Activated CD4-positive, alpha-beta T cell treated with anti-CD3 and anti-CD28 coated beads, Interleukin-2, amount 10 ng/mL, durations not matched to agents 7 days and 5 days (primary cell): ENCODE measurements at places on chromosomes 5 and 9.

DNA sequence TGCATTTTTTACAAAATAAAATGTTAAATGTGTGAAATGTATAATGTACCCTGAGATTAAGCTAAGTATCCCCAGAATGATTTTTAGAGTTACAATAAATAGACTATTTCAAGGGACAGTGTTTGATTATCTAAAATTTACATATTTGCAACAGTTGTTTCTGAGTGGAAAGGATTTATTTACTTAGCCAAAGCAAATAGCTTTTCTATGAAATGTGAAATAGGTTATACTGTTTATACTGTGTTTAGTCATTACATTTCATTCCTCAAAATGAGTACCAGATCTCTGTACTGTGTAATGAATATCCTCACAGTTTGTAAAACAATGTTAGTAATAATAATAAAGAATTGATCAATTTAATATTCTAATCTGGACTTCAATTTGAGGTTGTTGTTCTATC, 1019.0 kb downstream of the NR2F1-AS1 start:
- no peak overlapping the region for H3K4me3 ChIP-seq
- H3K27me3 ChIP-seq = no peaks in the 10 kb centered on the region
- H3K27ac ChIP-seq = no peak overlapping the region

- no peaks in the 10 kb centered on the region for H3K36me3 ChIP-seq
- DNase-seq = no peak
- peaks cover 5% of the 10 kb centered on the region for H3K4me1 ChIP-seq
- no peaks in the 10 kb centered on the region for H3K27me3 ChIP-seq
- H3K27ac ChIP-seq = no peak overlapping the region
Measured at GRCh38 chr9:16202221-16202620, 649.4 kb downstream of the CCDC171 start.

- no peaks in the 10 kb centered on the region for H3K4me1 ChIP-seq
- H3K27ac ChIP-seq = no peak overlapping the region
- no peak overlapping the region for H3K4me3 ChIP-seq
- H3K36me3 ChIP-seq = no peaks in the 10 kb centered on the region
- H3K27me3 ChIP-seq = no peaks in the 10 kb centered on the region
Measured at GRCh38 chr5:24135536-24135935, 509.2 kb downstream of the CDH10 start.

- no peak for DNase-seq
- H3K27ac ChIP-seq = no peak overlapping the region
- peaks cover 32% of the 10 kb centered on the region for H3K27me3 ChIP-seq
- no peaks in the 10 kb centered on the region for H3K36me3 ChIP-seq
- peaks cover 7% of the 10 kb centered on the region for H3K4me1 ChIP-seq
Measured at GRCh38 chr9:124500796-124501611, 6.2 kb downstream of the NR5A1 start.

DNA sequence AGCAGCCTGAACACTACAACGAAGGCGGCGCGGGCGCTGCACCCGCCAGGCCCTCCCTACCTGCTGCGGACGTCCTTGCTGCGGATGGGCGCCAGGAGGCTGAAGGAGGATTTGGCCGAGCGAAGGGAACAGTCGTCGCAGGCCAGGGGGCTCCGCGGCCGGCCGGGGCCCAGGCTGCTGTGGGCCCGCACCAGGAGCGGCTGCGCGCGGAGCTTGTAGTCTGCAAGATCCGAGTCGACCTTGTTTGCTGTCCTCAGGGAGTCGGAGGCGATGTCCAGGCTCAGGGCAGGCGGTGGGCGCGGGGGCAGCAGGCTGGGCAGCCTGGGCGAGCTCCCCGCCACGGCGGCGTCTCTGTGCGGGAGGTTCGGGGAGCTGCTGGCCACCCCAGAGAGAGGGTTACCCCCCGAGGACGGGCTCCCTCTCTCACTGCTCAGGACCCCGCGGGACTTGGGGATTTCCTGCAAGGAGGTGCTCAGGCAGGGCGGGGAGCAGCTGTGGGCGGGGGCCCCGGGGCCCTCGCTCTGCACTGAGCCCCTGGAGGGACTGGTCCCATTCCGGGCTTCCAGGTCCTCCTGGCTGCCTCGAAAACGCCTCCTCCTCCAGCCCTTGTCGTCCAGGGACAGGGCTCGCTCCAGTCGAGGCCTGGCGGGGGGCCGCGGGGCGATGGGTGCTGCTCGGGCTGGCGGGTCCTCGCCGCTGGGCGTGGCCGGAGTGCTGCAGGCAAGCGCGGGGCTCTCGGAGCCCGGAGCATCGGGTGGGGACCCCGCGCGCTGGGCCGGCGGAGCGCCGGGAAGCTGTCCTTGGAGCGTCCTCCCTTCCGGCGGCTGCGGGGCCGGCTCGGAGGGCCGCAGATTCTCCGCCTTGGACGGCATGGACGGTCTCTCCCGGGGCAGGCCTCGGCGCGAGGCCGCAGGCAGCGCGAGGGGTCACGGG, 831 bp downstream of the INPP5E start:
- no peaks in the 10 kb centered on the region for H3K27me3 ChIP-seq
- peak overlapping the region; percentile 85 for H3K27ac ChIP-seq
- peaks cover 13% of the 10 kb centered on the region for H3K36me3 ChIP-seq
- H3K4me1 ChIP-seq = peaks cover 26% of the 10 kb centered on the region
- DNase-seq = peak; percentile 59
- H3K4me3 ChIP-seq = peak overlapping the region; percentile 82

DNA sequence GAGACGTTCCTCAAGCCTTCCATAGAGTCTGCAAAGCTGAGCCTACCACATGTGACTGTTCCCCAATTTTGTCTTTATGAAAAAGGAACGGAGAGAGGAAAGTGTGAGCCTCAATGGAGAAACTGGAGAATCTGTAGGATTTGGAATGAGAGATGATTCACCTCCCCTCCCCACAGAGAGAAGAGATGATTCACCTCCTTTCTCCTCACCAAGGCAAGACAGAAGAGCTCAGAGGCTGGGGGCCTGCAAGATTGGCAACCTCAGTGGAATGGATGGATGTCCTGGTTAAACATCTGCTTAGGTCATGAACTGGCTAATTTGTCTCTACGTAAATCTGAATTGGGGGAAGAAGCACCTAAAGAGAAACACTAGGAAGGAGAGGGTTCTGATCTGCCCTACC, 17.0 kb upstream of the MOCS2 start:
- H3K36me3 ChIP-seq = no peaks in the 10 kb centered on the region
- no peaks in the 10 kb centered on the region for H3K27me3 ChIP-seq
- H3K4me3 ChIP-seq = no peak overlapping the region
- H3K27ac ChIP-seq = no peak overlapping the region
- H3K4me1 ChIP-seq = no peaks in the 10 kb centered on the region
- DNase-seq = no peak

- no peak overlapping the region for H3K27ac ChIP-seq
- peaks cover 19% of the 10 kb centered on the region for H3K36me3 ChIP-seq
- no peak for DNase-seq
- H3K4me3 ChIP-seq = no peak overlapping the region
- peaks cover 16% of the 10 kb centered on the region for H3K4me1 ChIP-seq
- H3K27me3 ChIP-seq = no peaks in the 10 kb centered on the region
Measured at GRCh38 chr9:35695943-35696401, 6.2 kb upstream of the TPM2 start.

GRCh38 chr5:152140347-152140746, 215.7 kb upstream of the GLRA1 start:
- no peaks in the 10 kb centered on the region for H3K36me3 ChIP-seq
- H3K27me3 ChIP-seq = peaks cover 5% of the 10 kb centered on the region
- H3K4me1 ChIP-seq = no peaks in the 10 kb centered on the region
- H3K27ac ChIP-seq = no peak overlapping the region
- DNase-seq = no peak
- H3K4me3 ChIP-seq = no peak overlapping the region

GRCh38 chr5:139131062-139131461, 67.1 kb downstream of the SIL1 start:
- H3K27me3 ChIP-seq = no peaks in the 10 kb centered on the region
- H3K4me3 ChIP-seq = no peak overlapping the region
- no peak overlapping the region for H3K27ac ChIP-seq
- no peaks in the 10 kb centered on the region for H3K4me1 ChIP-seq
- no peaks in the 10 kb centered on the region for H3K36me3 ChIP-seq
- no peak for DNase-seq

GRCh38 chr9:87179553-87180340, 232.4 kb upstream of the GAS1 start:
- H3K4me3 ChIP-seq = no peak overlapping the region
- DNase-seq = no peak
- H3K27ac ChIP-seq = no peak overlapping the region
- no peaks in the 10 kb centered on the region for H3K36me3 ChIP-seq
- no peaks in the 10 kb centered on the region for H3K4me1 ChIP-seq
- peaks cover 2% of the 10 kb centered on the region for H3K27me3 ChIP-seq

- H3K27ac ChIP-seq = no peak overlapping the region
- H3K4me3 ChIP-seq = no peak overlapping the region
- DNase-seq = no peak
- no peaks in the 10 kb centered on the region for H3K27me3 ChIP-seq
Measured at GRCh38 chr5:155587458-155587857, 573.9 kb downstream of the KIF4B start.

DNA sequence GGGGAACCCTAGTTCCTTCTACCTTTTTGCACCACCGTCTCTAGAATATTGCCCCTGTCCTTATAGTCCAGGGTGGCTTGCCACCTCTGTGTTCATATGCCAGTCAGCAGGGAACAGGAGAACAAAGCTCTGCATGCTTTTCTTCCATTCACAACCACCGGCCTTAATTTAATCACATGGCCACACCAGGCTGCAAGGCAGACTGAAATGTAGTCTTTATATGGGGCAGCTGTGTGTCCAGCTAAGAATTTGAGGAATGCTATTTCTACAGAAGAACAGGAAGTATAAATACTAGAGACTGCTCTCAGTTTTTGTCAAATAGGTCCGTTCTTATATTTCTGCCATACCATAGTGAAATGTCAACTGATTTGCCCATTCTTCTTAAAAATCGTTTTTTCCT, 5.8 kb downstream of the C5orf22 start:
- DNase-seq = no peak
- no peak overlapping the region for H3K4me3 ChIP-seq
- peaks cover 29% of the 10 kb centered on the region for H3K4me1 ChIP-seq
- H3K27me3 ChIP-seq = no peaks in the 10 kb centered on the region
- H3K27ac ChIP-seq = no peak overlapping the region
- peaks cover 57% of the 10 kb centered on the region for H3K36me3 ChIP-seq
